AG20443 (cell line): ENCODE measurements at places on chromosomes 6 and 20.
A peak's percentile ranks its signal among the peaks of the same experiment; 100 is the strongest.

DNA sequence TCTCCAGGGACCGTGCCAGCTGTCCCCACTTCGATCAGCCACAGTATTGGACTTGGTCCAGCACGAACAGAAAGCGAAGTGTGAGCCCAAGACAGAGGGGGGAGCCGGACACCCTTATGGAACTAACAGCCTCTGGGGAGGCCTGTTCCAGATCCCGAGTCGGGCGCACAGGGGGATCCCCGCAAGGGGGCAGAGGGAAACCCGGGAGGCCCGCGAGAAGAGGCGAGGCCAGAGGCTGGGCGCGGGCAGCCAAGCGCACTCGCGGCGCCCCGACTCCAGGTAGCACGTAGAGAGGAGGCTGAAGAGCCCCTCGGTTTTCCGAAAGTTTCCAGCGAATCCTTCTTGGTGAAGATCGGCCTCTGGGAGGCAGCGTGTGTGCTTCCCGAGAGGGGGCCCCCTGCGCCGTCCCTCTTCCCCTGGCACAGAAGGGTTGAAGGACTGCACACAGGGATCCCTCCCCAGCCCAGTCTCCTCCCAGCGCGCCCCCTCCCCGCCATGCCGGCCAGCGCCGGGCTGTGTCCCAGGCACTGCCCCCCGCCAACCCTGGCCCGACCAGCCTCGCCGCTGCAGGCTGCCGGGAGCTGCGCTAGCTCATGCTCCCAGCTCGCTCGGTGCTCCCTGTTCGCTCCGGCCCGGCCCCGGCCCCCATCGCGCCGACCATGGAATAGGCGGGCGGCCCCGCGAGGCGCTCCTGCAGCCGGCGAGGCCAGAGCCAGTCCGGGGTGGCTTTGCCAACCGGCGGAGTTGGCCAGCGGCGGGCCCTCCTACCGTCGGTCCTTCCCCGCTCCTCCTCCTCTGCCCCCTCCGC lies 577 bp upstream of the SLC24A3 start:
- peak; percentile 29 for DNase-seq

GRCh38 chr6:107132330-107132954 lies 17.1 kb upstream of the BEND3 start:
- no peak for DNase-seq

DNA sequence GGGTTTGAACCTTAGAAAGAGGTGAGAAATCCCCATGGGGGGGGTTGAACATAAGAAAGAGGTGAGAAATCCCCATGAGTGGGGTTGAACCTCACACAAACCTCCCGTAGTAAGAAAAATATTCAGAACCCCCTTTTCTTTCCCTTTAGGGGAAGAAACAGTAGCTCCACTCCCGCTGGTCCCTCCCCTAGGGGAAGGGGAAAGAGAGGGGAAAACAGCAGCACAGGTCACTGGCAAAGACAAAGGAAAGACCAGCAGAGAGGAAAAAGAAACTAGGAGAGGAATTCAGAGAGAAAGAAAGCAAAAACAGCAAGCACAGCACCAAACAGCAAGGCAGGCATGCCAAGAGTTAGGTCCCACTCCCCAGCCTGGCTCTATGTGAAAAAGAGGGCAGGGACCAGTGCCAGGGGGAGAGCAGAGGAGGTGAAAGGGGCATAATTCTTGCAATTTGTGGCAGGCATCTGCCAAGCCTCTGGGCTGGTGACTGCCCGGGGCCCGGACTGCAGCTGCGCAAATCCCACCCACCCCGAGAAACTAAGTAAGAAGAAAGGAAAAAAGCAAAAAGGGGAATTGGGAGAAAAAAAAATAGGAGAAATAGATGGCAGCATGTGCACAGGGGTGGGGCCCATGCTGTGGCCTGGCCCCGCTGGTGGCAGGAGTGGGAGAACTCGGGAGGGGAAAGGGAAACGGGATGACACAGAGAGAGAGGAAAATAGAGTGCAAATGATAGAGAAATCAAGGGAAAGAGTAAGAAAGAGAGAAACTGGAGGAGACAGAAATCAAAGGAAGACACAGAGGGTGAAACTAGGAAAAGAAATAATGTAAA lies 15.1 kb upstream of the GOPC start:
- DNase-seq = no peak

- peak; percentile 11 for DNase-seq
Observed at GRCh38 chr6:140538926-140539325, 1164.5 kb upstream of the CITED2 start.

DNA sequence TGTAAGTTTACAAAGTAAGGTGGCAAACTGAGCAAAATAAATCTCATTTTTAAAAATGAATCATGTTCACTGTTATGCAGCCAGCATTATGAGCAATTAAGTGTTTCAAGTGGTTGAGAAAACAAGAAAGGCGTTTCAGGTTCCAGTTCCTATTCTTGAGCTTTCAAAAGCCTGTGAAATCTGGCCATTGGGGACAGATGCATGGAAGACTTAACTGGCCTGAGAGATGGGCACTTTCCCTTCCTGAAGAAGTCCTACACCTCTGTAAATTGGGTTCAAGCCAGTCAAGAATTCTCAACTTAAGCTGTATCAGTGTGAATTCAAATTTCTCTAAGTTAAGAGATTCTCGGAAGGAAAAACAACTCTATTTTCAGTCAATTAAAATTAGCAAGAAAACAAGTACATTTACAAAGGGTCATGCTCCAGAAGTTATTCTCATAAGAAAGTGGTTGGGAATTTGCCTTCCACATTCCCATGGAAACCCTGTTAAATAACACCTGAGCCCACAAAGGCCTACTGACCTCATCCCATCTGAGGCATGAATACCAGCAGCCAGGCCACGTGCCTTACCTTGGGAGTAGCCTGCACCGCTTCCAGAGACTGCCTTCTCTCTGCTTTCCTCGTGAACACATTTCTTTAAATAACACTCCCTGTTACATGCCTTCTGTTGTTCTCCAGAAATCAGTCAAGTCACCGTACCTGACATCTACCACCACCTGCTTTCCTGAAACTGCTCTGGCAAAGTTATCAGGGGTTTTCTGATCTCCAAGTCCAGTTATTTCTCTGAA lies 19.4 kb downstream of the MAP3K5 start:
- no peak for DNase-seq

DNA sequence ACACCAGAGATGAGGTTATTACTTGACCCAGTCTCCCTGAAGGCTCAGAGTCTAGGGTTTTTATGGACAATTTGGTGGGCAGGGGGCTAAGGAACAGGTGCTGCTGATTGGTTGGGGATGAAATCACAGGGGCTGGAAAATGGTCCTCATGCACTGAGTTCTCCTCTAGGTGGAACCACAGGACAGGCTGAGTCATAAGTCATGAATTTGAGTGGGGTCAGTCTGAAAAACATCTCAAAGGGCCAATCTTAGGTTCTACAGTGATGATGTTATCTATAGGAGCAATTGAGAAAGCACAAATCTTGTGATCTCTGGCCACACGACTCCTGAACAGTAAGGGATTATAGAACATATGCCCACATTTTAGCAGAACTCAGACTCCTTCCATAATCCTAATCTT lies 5.9 kb upstream of the MRS2 start:
- no peak for DNase-seq

DNA sequence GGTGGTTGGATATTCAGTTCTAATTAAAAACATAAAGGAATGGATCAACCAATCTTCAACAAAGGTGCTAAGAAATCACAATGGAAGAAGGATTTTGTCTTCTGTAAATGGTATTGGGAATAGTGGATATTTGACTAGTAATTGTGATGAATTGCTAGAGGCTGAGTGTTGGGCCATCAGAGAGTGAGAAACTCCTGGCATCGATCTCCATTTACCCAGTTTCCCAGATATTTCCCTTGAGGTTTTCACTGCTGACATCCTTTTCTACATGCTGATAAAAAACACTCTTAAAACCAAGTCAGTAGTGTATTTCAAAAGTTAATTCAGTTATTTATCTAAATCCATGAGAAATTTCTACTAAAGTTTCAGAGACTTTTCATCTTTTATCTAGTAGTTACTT lies 40.4 kb upstream of the COL10A1 start:
- DNase-seq = no peak

DNA sequence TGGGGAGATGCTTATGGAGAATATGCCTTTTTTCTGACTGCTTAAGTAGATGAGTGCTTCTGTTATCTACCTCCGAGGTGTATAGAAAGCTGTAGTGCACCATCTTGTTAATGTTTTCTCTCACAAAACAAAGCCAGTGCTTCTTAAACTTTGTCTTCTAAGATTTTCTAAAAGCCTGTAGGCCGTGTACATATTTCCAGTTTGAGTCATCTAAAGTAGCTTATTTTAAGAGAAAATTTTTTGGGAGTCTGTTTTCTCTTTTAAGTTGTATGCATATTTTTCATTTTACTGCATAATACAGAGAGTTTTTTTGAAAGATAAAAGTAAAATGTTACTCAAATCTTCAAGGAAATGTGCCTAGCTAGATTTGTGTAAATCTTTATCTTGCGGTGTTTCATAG lies 151.7 kb downstream of the GRIK2 start:
- peak; percentile 15 for DNase-seq

DNA sequence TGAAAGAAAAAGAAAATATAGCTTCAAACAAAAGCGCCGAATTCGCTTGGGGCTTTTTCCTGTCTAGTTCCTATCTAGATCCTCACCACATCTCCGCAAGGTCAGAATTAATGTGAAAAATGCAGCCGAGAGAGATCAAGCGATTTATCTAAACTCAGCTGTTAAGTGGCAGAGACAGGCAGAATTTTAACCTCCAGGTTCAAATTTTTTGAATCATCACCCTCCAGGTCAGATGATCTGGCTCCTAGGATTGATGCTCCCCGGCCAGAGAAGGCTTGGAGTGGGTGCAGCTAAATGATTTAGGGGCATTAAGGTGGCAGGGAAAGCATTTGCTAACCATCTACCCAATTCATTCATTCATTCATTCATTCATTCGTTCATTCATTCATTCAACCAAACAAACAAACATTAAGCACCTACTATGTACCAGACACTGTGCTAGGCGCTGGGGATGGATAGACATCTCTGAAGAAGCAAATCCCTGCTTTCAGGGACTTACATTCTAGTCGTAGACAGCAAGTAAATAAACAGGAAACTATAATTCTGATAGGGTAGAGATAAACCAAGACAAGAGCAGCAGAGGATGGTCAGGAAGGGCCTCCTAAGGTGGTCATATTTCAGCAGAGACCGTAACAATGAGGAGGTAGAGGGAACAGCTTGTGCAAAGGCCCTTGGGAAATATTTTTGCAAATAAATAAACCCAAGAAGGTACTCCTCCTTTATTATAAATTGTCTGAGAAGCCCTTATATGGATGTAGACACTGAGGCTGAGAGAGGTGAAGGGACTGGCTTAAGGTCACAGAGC lies 672 bp upstream of the UBE2V1 start:
- DNase-seq = no peak

GRCh38 chr6:167979436-167980139 lies 17.9 kb upstream of the KIF25 start:
- no peak for DNase-seq

- DNase-seq = no peak
Observed at GRCh38 chr20:13423472-13424173, 202.5 kb downstream of the ISM1 start.

GRCh38 chr6:118589186-118589585 lies 41.1 kb downstream of the PLN start:
- peak; percentile 17 for DNase-seq

GRCh38 chr20:54668271-54669039 lies 193.1 kb downstream of the DOK5 start:
- peak; percentile 40 for DNase-seq

DNA sequence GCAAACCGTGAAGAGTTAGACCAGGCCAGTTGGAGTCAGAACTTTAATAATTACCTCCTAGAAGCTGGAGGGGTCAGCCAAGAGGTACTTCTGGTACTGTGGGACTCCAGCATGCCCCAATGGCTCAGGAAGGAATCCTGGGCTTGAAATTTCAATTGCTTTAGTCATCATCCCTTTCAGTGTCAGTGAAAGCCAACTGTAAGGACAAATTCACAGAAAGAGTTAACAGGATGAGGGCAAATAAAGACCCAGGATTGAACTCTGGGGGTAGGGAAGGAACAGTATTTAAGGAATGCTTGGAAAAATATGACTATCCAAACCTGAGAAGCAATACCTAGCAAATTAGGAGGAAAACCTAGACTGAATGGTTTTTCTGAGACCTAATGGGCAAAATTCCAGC lies 735.1 kb upstream of the MARCKS start:
- peak; percentile 69 for DNase-seq

- no peak for DNase-seq
Observed at GRCh38 chr20:15146948-15147347, 809.5 kb upstream of the FLRT3 start.

GRCh38 chr20:40894237-40894630 lies 134.4 kb upstream of the TOP1 start:
- no peak for DNase-seq

DNA sequence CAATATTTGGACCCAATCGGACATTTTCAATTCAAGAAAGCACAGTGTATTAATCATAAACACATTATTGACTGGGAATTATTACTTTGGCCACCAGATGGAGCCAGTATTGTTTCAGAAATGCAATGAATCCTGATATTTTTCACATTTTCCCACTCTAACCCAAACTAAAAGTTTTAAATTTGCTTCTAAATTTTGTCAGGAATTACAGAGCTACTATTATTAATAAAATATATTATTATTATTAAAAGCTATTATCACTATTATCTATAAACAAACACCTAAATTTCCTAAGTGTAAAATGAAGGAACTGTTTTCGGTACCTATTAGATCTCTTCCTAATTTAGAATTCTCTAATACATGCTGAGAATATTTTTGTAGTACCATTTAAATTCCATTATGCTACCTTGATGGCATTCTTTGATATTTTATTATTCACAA lies 245.3 kb downstream of the OGFRL1 start:
- peak; percentile 30 for DNase-seq

GRCh38 chr6:1604158-1605003 lies 5.3 kb upstream of the FOXC1 start:
- peak; percentile 89 for DNase-seq
